Endodermal cell (in vitro differentiated cells): ENCODE measurements at places on chromosomes 4 and X.
A peak's percentile ranks its signal among the peaks of the same experiment; 100 is the strongest.

DNA sequence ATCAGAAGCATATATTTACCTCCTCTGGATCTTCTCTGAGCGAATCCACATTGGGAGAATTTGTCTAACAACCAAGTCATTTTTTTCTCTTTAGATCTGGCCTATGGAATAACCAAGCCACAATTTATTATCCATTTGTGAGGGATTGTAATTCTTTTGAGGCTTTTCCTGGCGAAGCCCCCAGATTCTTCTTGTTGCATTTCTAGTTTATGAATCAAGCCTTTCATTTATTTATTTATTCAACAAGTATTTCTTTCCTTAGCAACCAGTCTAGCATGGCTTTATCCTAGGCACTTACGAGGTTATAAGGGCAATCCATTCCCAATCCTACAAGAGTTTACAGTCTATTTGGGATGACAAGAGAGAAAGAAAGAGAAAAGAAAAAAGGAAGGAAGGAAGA, 18.4 kb upstream of the FNIP2 start:
- DNase-seq: no peak

- DNase-seq: no peak
Observed at GRCh38 chr4:80331693-80332092, 3.8 kb upstream of the CFAP299 start.

- no peak for DNase-seq
Observed at GRCh38 chr4:185797018-185797417, 15.0 kb downstream of the SORBS2 start.

DNA sequence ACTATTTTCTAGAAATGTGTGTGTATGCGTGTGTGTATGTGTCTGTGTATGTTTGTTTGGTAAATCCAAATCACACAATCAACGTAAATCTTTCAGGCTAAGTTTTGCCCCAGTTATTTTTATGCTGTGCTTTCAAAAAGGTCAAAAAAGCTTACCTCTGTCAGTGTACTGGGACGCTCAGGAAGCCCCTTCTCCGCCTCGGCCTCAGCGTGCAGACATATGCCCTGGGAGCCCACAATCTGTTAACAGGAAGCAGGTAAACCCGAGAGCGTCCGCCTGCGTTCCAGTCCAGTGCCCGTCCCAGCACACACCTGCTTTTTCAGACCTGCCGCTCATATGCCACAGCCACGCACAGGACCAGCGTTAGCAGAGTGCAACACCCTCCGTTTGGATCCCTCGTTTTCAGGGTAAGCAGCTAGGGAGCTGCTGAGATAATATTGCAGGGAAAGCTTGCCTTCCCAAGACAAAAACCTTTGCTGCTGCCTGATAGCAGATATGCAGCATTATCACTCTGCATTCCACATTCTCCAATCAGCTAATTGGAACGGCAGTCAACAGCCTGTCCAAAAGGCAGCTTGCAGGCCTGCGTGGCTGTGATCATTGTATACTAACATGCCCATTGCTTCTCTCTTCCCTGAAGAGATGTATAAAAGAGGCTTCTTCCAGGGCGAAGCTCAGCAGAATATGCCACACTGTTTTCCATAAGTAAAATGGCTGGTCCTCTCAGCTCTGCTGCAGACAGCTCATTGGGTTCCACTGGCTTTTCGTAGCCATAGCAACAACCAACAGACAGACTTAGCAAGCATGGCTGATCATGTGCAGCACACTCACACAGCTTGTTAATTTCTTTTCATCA, at the start of gene SORBS2:
Gene SORBS2 (minus strand): TSS at position 686 of the 856 bp plus-strand sequence. CDS start 121,623 bp downstream, outside the sequence.
- DNase-seq: no peak

DNA sequence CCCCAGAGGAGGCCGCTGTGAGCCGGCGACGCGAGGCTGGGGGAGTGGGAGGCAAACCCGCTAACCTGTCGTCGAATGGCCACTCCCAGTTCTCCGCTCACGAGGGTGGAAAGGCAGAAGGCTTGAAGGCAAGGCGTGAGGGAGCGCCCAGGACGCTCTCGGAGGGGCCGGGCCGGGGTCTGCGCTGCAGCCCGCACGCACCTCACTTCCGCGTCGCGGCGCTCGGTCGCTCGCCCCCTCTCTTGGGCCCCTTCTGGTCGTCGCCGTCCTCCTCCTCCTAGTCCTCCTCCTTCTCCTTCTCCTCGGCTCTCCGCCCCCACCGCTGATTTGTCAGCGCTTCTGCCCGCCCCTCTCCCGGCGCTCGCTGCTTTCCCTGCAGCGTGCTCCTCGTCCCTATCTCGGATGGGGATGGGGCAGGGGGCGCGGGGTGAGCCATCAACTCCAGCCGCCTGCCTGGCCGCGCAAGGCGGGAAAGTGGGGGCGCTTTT, at the start of gene SNCA:
Gene SNCA (minus strand): TSS at position 265 of the 488 bp plus-strand sequence. CDS start 1,494 bp downstream, outside the sequence.
- DNase-seq: peak; percentile 95

- no peak for DNase-seq
Observed at GRCh38 chr4:74931376-74931775, 1.5 kb upstream of the PARM1 start.

DNA sequence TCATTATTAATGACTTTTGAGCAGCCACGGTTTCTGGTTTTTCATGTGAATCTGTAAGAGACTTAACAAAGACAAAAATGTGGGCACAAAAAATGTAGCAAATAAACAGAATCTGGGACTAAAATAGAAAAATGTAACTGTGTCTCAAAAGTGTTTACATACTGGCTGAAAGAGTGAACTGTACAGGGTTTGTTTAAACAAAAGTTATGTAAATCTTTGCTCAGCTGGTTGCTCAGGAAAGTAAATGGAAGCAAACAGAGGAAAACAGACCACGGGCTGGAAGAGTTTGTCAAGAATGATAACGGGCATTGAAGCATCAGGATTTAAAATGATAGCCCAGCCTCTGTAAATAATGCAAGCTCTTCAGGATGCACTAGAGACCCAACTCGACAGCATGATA, 921.8 kb upstream of the FTHL17 start:
- no peak for DNase-seq

- peak; percentile 67 for DNase-seq
Observed at GRCh38 chr4:6154875-6155274, 45.5 kb downstream of the JAKMIP1 start.

- no peak for DNase-seq
Observed at GRCh38 chrX:119899125-119899524, 3.4 kb downstream of the AKAP14 start.

DNA sequence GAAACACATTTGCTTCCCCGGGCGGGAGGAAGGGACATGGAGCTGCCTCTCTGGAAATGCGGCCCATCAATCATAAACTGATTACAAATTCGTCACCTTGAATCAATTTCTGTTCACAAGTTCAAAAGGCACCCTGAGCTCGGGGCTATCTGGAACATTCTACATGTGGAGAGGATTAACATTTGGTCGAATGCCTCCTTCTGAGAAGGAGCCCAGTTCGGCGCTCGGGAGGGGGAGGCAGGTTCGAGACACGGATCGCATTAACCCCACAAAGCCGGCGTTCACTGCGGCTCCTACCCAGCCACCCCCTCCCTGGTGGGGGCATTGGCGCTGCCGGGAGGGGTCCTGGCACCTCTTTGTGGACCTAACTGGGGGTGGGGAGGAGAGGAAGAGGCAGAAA, 108.0 kb downstream of the CPZ start:
- peak; percentile 41 for DNase-seq

DNA sequence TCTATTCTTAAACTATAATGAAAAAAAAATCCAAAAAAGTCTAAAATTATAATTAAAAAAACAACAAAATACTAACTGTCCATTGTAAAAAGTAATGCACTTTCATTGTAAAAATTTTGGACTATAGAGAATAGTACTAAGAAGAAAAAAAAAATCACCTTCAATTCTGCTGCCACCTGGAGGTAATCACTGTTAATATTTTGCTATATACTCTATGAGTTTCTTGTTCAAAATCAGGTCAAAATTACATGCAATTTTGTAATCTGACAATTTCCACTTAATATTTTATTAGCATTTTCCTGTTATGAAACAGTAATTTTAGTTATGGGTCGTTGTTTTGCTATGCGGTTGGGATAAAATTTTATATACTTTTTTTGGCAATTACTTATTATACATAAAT, 62.0 kb downstream of the HTT start:
- no peak for DNase-seq

DNA sequence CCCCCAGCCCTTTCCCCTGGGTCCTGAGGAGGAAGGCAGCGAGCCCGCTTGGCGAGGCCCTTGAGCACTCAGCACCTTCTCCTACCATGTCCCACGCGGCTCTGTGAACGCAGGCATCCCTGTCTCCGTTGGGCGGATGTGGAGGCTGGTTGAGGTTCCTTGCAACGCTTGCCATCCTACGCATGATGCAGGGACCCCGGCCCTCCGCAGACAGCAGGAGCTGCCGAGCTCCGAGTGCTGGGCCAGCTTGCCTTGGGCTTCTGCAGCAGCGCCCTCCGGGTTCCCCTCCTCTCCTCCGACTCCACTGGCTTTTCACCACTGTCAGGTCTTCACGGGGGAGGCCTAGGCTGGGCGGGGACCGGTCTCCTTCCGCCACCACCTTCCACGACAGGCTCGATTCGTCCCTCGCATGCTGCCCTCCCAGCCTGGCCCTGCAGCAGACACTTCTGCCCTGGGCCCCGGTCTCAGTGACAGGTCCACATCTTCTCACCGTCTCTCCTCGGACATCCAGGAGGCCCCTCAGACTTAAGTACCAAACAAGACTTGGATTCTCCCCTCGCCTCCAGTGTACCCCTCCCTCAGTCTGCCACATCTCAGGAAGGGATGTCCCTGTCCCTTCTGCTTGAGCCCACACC, 67.6 kb upstream of the HGFAC start:
- DNase-seq: no peak

DNA sequence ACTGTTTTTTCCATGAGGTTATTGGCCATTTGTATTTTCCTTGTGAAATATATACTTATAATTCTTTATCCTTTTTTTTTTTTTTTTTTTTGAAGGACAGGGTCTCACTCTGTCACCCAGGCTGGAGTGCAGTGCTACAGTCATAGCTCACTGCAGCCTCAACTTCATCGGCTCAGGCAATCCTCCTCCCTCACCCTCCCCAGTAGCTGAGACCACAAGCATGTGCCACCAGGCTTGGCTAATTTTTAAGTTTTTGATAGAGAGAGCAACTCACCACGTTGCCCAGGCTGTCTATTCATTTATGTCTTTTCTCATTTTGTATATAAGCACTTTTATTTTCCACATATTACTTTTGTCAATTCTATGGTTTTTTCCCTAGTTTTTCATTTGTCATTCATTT, 16.8 kb downstream of the RBPJ start:
- no peak for DNase-seq

DNA sequence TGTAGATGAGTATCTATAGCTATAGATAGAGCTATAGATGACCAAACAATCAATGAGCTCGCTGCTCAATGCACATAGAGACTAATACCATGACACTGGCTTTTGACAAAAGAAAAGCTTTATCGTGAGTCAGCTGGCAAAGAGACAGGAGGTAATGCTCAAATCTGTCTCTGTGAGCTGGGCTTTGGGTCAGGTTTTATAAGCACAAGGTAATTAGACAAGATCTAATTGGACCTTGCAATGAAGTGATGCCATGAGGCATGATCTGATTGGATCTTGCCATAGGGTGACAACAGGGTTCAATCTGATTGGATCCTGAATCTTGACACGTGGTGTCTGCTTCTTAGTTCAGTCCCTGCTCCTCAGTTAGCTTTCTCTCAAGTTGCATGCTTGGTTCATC, 180.7 kb upstream of the MXRA5 start:
- DNase-seq: no peak

DNA sequence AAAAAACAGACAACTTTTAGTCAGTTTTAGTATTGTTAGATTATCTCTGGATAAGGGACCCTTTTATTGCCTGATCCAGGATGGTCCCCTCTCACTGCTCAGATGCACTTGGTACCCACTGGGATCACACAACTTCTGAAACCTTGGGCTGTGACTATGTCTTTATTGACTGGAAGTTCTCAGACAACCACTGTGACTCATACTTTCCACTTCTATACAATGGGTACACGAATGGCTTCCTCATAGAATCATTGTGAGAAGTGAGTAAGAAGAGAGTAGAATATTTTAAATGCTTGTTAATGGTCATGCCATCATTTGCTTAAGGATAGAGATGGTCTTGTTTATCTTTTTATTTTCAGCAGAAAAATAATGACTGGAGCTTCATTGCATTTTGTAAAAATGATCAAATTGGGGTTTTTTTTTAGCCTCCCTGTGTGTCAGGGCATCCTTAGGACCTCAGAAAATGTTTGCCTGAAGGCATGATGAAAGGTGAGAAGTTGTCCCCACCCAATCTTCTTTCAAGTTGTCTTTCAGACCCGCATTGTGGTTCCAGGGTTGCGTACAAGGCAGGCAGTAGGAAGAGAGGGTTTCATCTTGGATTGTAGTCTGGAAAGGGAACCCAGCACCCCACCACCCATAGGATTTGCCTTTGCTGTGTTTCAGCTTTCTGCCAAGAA, 115.1 kb downstream of the CPEB2 start:
- no peak for DNase-seq

GRCh38 chrX:102835504-102836146, 101.4 kb upstream of the RAB40AL start:
- DNase-seq: peak; percentile 76

DNA sequence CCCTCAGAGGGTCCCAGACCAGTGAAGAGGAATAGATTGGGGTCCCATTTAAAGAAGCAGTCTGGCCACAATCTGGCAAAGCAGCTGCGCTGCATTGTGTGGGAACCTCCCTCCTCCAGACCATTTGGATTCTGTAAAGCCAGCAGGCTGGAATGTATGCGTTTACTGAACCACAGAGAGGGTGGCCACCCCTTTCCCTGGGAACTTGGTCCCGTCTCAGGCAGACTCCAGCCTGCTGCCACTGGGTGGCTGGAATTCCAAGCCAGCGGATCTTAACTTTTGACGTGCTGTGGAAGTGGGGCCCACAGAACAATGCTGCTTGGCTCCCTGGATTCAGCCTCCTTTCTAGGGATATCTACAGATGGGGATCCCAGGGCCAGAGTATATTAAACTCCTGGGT, 307.2 kb downstream of the DACH2 start:
- DNase-seq: peak; percentile 43

DNA sequence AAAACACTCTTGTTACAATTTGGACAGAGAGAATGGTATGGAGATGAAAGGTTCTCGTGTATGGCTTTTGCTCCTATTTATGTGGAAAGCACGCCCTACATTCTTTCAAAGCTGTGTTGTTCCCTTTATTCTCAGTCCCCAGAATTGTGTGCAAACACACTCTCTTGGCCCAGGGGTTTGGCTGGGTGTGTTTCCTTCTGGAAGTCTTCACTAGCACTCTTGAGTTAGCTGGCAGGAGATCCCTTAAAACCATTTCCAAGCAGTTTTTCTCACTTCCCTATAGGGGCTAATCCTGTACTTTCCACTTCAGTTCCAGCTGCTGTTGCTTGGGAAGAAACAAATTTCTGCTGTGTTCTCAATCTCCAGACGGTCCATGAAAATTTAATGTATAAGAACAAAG, 35.1 kb downstream of the FHL1 start:
- DNase-seq: no peak

GRCh38 chr4:87306056-87306455, 16.6 kb downstream of the HSD17B13 start:
- DNase-seq: no peak

DNA sequence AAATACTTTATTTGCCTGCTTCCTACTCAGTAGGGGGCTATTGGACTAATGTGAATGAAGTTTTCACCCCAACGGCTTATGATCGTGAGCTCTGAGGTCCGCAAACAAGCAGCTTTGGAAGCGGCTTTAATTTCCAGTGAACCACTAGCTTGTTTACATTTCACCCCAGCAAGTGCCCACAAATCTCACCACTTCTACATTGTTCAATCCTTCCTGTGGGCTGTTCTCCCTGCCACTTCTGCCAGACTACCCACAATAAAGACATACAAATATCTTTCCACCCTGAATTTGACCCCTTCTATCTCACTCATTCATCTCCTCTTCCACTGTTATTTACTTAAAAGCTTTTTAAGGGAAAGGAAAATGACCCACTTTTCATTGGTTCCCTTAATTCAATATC, 98.0 kb downstream of the CDS1 start:
- DNase-seq: no peak

- peak; percentile 56 for DNase-seq
Observed at GRCh38 chr4:38279650-38280322, 319.6 kb downstream of the PTTG2 start.
